Pancreas (tissue), 10 donors: ENCODE measurements at places on chromosomes 6 and 20. TPM values are rescaled to one million over a fixed set of nuclear protein-coding genes. Genes with fewer than 3 reads are reported as not detected.
A peak's percentile ranks its signal among the peaks of the same experiment; 100 is the strongest.

GRCh38 chr6:168078943-168079405 is at the start of gene FRMD1:
TSS of gene FRMD1 (minus strand) at chr6:168079212. CDS start at chr6:168079094, 118 bp downstream.
- H3K27me3 ChIP-seq = no peaks in the 10 kb centered on the region
- H3K36me3 ChIP-seq = no peaks in the 10 kb centered on the region
- H3K4me1 ChIP-seq = no peaks in the 10 kb centered on the region
- no peak within 1 kb of the TSS for H3K4me3 ChIP-seq

- H3K27me3 ChIP-seq = no peaks in the 10 kb centered on the region
- H3K36me3 ChIP-seq = no peaks in the 10 kb centered on the region
- no peak overlapping the region for H3K27ac ChIP-seq
- no peaks in the 10 kb centered on the region for H3K4me1 ChIP-seq
- H3K4me3 ChIP-seq = no peak overlapping the region
These were observed 25.9 kb upstream of the HAO1 start for GRCh38 chr20:7966176-7966575.

GRCh38 chr6:141610741-141611140 is 522.0 kb upstream of the GJE1 start:
- no peak overlapping the region for H3K4me3 ChIP-seq
- no peaks in the 10 kb centered on the region for H3K4me1 ChIP-seq
- H3K27me3 ChIP-seq = no peaks in the 10 kb centered on the region

DNA sequence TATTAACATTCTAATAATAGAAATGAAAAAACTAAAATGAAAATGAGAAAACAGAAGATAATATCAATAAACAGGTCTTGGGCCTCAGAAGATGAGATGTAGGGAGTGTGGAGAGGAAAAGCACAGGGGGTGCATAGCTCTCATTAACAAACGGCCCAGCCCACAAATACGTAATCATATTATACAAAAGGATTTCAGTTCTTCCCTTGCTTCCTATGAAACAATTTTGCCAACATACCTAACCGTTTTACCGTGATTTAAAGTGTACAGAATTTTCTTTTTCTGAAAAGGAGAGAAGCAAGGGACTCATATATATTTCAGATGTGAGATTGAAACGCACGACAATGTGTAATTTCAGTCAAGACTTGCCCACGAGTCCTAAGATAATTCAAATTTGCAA is 136.0 kb downstream of the HFE start:
- H3K27ac ChIP-seq = peak overlapping the region; percentile 68
- no peaks in the 10 kb centered on the region for H3K36me3 ChIP-seq
- DNase-seq = no peak

DNA sequence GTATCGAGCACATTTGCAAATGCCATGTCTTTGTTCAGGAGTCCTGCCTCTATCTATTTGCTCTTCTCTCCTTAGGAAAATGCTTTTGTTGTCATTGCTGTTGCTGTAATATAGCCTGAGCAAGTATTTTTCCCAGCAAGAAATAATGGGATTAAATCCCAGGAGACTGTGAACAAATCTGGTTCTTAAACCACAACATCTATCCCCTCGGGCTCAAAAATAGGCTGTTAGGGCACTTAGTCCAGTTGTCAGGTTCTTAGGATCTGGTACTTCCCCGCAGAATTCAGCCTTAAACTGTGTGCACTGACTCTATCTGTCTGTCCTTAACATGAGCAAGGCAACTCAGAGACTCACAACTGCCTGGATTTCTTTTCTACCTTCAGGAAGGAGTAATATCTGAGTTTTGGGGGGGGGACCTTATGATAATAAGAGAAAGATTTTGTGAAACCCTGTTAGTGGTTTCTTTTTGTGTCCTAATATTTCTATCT is 437.5 kb downstream of the HTR1B start:
- no peaks in the 10 kb centered on the region for H3K36me3 ChIP-seq
- H3K27me3 ChIP-seq = no peaks in the 10 kb centered on the region
- no peak overlapping the region for H3K27ac ChIP-seq
- no peak overlapping the region for H3K4me3 ChIP-seq
- no peak for DNase-seq

GRCh38 chr6:90701146-90701781 is 114.4 kb upstream of the MAP3K7 start:
- no peak for DNase-seq
- no peak overlapping the region for H3K4me3 ChIP-seq
- no peak overlapping the region for H3K27ac ChIP-seq
- H3K4me1 ChIP-seq = no peaks in the 10 kb centered on the region

DNA sequence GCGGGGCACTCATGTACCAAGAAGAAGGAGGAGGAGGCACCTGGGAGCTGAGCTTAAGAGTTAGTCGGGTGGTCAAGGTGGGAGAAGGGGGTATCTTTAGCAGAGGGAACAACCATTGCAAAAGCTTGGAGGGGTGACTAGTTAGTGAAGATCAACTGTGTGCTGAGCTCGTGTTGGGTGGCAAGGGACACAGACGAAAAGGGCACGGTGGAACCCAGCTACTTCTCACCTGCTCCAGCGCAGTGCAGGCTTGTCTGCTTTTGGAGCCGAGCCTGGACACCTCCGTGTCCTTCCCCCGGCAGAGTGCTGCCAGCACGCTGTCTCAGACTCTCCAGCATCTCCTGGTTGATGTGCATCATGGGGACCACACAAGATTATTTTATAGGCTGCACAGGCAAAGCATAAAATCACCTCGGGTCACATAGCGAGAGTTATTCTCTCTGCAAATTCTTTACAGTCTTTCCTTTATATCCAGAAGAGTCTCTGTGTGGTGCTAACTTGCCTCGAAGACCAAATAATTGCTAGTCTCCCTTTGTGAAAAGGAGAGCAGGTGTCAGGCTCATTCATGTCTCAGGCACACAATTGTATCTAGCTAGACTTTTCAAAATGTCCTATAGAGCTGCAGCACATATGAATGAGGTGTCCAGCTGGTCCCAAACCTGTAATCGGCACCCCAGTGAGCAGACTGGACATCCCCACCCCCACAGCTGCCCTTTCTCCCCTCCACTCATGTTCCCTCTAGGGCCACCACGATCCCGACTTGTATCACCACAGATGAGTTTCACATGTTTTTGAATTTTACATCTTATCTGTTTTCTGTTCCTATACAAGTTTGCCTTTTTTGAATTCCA is 123.4 kb downstream of the CEBPB start:
- H3K4me1 ChIP-seq = peaks cover 11% of the 10 kb centered on the region
- H3K4me3 ChIP-seq = no peak overlapping the region
- no peaks in the 10 kb centered on the region for H3K36me3 ChIP-seq
- no peak overlapping the region for H3K27ac ChIP-seq

DNA sequence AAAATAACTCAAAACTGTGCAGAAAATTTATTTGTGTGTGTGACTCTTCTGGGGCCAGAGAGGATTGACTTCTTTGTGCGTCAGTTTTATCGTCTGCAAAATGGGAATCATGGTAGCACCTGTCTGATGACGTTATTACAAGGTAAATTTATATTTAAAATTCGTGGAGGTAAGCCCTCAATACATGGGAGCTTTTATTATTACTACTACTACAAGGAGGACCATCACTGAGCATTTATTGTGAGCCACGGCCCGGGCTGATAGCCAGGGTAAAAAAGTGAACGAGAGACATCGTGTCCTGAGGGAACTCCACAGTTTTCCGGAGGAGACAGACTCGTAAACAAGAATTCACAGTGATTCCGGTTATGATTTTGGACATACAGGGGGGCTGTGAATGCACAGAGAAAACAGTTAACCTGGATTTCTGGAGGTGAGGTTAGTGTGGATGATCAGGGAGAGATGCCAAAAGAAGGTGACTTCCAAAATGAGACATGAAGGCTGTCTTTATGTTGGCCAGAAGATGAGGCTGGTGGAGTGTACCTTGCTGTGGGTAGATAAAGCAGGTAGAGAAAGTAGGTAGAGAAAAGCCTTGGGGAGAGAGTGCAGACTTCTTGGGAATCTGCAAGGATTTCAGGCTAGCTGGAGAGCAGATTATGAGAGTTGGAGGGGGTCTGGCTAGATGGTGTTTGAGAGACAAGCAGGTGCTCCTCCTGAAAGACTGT is 10.6 kb upstream of the SERINC3 start:
- H3K36me3 ChIP-seq = no peaks in the 10 kb centered on the region
- no peaks in the 10 kb centered on the region for H3K4me1 ChIP-seq
- H3K4me3 ChIP-seq = peak overlapping the region; percentile 79

DNA sequence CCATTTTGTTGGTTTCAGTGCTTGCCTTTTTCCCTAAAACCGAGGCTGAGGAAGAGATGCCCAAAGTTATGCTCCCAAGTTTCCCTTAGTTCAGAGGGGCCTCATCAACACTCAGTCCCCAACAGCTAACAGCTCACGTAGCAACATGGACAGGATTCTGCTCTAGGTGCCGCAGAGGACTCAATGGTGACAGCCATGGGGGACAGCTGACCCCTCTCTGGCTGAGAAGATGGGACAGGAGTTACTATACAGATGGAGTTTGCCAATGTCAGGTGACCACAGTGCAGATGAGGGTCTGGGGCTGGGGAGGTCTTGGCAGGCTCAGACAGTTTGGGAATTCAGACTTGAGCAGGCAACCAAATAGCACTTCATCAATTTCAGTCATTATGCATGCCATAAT is 67.3 kb downstream of the NPEPL1 start:
- H3K27me3 ChIP-seq = no peaks in the 10 kb centered on the region
- no peak overlapping the region for H3K4me3 ChIP-seq
- no peak for DNase-seq
- no peak overlapping the region for H3K27ac ChIP-seq

GRCh38 chr20:19631410-19631809 is 126.6 kb upstream of the RIN2 start:
- H3K36me3 ChIP-seq = no peaks in the 10 kb centered on the region
- H3K27ac ChIP-seq = no peak overlapping the region
- no peaks in the 10 kb centered on the region for H3K4me1 ChIP-seq

DNA sequence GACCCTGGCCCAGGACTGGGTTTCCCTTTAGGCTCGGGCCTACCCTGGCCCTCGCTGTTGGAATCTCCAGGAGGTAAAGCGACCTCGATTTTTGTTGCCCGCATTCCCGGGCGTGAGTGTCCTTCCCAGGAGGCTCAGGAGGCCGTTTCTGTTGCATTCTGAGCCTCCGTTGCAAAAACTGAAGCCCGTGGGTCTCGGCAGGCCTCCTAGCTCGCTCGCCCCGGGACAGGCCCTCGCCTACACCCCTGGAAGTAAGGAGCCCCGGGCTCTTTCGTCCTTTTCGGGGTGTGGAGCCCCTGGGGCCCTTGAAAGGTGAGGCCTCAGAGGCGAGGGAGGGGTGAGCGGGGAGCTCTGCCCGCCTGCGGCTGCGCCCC is 2.3 kb downstream of the NR2E1 start:
- H3K36me3 ChIP-seq = no peaks in the 10 kb centered on the region
- H3K27ac ChIP-seq = no peak overlapping the region
- H3K4me3 ChIP-seq = no peak overlapping the region
- DNase-seq = no peak

DNA sequence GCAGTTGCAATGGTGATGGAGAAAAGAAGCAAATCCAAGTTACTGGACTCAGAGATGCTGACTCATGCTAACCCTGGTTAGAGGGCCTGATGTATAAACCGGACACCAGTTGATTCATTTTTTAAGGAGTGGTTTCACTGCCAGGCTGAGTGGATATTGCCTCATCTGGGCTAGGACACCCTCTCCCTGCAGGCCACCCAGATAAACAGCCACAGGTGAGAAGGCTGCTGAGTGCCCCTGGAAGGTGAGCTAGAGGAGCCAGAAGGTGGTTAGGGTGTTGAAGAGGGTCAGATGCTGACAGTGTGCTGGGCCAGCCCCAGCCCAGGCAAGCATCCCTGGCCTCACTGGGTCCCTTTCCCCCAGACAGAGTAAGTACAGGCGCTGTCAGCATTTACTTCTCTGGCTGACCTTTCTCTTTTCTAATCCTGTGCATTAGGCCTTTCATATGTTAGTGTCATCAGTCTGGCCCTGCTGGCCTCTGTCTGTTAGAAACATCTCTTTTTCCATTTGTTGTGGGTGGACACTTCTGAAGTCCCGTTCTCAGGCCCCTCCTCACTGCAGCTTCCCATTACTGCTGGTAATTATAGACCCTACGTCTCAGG is 13.5 kb downstream of the EPB41L1 start:
- no peak overlapping the region for H3K27ac ChIP-seq
- no peak overlapping the region for H3K4me3 ChIP-seq
- no peaks in the 10 kb centered on the region for H3K4me1 ChIP-seq
- H3K27me3 ChIP-seq = no peaks in the 10 kb centered on the region

DNA sequence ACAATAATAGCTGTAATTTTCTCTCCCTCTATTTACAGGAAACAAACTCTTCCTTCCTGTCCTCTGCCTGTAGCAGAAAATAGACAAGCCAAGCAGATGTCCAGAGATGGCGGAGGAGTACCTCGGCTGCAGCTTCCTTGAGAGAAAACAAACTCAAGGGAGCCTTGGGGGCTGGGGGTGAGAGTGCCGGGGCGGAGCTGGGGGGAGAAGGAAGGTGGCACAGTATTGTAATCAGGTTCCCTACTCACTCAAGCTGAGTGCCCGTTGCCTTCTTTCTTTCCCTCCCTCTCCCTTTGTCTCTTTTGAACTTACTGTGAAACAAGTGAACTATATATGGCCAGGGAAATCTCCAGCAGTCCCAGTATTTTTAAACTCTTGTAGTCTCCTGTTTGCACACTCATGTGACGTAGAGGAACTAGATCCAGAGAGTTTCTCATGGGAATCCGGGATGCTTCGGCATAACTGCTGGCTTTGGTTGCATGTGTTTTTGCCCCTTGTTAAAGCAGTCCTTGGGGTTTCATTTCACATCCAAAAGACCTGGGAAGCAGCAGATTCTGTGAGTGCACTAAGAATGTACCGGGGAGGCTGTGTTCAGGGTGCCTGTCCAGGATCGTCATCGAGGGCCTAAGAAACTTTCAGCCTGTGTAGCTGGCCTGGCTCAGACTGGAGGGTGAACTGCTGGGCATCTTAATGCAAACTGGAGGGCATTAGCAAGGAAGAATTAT is 44.6 kb upstream of the HDDC2 start:
- no peaks in the 10 kb centered on the region for H3K27me3 ChIP-seq
- no peaks in the 10 kb centered on the region for H3K36me3 ChIP-seq
- no peaks in the 10 kb centered on the region for H3K4me1 ChIP-seq
- DNase-seq = no peak

GRCh38 chr6:136651982-136652381 is 101.8 kb upstream of the MAP7 start:
- H3K4me1 ChIP-seq = peaks cover 50% of the 10 kb centered on the region
- H3K4me3 ChIP-seq = no peak overlapping the region
- no peaks in the 10 kb centered on the region for H3K27me3 ChIP-seq

- no peaks in the 10 kb centered on the region for H3K36me3 ChIP-seq
- H3K4me1 ChIP-seq = no peaks in the 10 kb centered on the region
- no peak overlapping the region for H3K4me3 ChIP-seq
- no peak for DNase-seq
- no peak overlapping the region for H3K27ac ChIP-seq
- no peaks in the 10 kb centered on the region for H3K27me3 ChIP-seq
These were observed 98.4 kb downstream of the MRPL14 start for GRCh38 chr6:44028789-44029310.

Gene PTCHD4
- 0.59 TPM for total RNA-seq

Gene CCN2
- total RNA-seq = 63.2 TPM

Gene RNF217
- total RNA-seq = 4.6 TPM

Gene OR2J3
- not detected for total RNA-seq

Gene PPIL6
- total RNA-seq = 3.4 TPM

Gene DEFB124
- total RNA-seq = not detected
